ENCODE measurements at places on chromosomes 3 and 15.
A peak's percentile ranks its signal among the peaks of the same experiment; 100 is the strongest.

DNA sequence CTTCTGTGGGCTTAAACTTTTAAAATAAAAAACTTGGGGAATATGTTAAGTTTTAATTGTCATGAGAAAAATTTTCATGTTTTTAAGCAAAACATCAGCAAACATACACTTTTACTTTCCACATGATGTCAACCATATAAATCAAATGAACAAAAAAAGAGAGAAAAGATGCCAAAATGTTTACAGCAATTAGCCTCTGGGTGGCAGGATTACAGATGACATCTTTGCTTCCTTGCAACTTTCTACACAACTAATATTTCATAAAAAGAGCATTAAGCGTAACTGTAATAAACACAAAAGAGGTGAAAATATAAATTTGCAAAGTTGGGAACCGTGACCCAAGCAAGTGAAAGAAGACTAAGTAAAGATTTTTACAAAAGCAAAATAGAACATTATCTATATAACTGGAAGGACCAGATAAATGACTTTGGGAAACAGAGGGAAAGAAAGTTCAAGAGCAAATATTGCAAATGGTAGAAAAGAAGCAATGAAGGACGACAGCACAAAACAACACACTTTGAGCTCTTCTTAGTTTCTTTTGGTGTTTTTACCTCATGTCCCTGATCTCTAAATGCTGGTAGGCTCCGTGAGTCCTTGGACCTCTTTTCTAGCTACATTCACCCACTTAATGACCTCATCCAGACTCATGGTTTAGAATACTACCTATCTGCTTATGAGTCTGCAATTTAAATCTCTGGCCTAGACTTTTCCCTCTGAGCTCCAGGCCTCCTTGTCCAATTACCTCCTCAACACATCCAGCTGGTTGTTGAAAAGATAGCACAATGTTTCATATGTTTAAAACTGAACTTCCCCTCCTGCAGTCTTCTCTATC is 9.4 kb downstream of the TP53BP1 start:
- DNase-seq = peak; percentile 31

DNA sequence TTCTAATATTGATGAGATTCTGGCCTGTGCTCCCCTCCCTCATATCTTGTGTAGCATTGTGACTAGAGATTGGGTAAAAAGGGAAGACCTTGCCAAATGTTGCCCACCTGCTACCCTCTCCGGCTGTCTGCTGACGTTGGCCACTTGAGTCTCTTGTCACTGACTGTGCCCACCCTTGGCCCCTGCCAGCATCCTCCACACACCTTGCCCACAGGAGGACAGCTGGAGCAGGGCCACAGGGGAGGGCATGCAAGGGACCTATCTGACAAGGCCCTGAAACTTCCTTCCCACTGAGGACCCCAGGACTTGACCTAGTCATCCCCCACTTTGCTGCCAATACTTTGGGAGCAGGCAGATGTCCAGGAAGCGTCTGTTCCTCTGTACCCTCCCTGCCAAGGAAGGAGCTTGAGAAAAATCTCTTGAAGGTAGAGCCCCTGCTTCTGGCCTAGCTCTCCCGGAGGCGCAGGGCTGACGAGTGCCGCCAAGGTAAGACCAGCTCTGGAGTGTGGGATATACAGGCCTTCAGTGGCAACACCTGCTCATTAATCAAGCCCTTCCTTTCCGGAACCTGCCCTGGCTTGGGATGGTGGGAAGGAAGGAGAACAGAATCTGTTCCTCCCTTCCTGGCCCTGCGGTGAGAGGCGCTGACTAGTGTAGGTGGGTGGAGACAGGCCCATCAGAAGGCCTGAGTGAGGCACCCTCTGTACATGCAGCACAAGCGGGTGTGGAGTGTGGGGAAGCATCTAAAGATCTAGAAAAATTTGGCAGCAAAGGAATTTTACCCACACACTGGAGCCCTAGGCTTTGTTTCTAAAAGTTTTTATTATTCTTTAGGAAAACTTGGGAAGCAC is 4.9 kb upstream of the PAK6 start:
- DNase-seq = no peak

GRCh38 chr3:9690451-9691450 is 12.9 kb upstream of the CPNE9 start:
- no peak for DNase-seq

GRCh38 chr3:113607219-113607596 is 74.9 kb downstream of the SIDT1 start:
- DNase-seq = no peak
